Tibial nerve (tissue), 4 donors: ENCODE measurements at places on chromosomes 2 and 18.

- H3K4me1 ChIP-seq, result no peaks in the 10 kb centered on the region
- no peaks in the 10 kb centered on the region for H3K27me3 ChIP-seq
- no peaks in the 10 kb centered on the region for H3K36me3 ChIP-seq
- H3K4me3 ChIP-seq, result no peak overlapping the region
- no peak overlapping the region for H3K27ac ChIP-seq
Observed at GRCh38 chr2:193446967-193447366, 1252.2 kb upstream of the TMEFF2 start.

DNA sequence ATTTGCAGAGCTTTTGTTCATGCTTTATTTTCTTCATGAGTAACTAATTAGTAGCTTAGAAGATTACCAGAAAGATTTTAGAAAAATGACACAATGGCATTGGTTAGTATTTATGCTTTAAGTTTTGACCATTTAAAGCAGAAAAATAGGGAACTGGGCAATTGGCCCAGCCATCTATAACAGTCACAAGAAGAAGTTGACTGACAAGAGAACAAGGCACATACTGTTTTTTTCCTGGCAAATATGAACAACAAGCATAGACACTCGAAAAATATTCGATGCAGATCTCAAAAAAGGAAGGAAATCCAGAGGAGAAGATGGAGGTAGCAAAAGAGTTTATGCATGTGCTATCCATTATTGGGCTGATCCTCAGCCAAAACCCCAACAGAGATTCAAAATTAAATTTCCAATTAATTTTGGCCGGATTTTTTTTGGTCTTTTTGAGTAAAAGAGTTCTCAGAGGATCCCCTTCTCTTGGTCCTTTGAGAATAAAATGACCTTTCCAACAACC lies 200.8 kb upstream of the SLC35G4 start:
- no peaks in the 10 kb centered on the region for H3K36me3 ChIP-seq
- no peak overlapping the region for H3K27ac ChIP-seq
- no peak for DNase-seq
- H3K27me3 ChIP-seq, result no peaks in the 10 kb centered on the region

GRCh38 chr2:238467062-238467461 lies 40.3 kb downstream of the ASB1 start:
- no peak for DNase-seq
- H3K4me1 ChIP-seq, result no peaks in the 10 kb centered on the region
- H3K27ac ChIP-seq, result no peak overlapping the region
- H3K36me3 ChIP-seq, result no peaks in the 10 kb centered on the region
- no peak overlapping the region for H3K4me3 ChIP-seq

DNA sequence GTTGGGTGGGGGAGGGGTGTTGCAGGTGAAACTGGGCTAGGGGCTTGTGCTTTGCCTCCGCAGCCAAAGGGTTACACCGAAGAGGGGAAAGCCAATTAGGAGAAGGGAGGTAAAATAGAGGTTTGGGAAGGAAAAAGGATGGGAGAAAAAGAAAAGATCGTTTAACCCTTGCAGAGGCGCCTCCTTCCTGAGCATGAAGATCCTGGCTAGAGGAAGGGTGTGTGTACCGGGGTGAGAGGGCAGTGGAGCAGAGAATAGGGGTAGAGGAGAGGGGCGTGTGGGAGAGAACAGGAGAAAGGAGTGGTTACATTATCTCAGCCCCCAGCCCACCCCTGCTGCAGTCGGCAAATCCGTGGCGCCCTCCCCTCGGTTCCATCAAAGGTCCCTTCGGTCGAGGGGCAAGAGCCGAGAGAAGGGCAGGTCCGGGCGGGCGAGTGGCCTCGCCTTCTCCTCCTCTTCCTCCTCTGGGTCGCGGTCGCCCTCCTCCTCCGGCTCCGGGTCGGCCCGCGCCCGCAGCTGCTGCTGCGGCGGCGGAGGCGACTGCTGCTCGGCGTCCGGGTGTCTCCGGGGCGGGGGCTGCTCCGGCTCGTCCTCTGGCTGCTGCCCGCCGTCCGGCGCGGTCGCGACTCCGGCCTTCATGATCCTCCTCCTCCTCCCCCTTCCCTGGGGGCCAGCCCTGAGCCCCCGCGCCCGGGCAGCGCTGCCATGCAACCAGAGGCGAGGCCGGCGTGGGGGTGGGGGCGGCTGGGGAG lies 1.1 kb downstream of the MARCHF4 start:
- H3K4me1 ChIP-seq, result peaks cover 18% of the 10 kb centered on the region
- no peak overlapping the region for H3K4me3 ChIP-seq
- no peaks in the 10 kb centered on the region for H3K36me3 ChIP-seq

DNA sequence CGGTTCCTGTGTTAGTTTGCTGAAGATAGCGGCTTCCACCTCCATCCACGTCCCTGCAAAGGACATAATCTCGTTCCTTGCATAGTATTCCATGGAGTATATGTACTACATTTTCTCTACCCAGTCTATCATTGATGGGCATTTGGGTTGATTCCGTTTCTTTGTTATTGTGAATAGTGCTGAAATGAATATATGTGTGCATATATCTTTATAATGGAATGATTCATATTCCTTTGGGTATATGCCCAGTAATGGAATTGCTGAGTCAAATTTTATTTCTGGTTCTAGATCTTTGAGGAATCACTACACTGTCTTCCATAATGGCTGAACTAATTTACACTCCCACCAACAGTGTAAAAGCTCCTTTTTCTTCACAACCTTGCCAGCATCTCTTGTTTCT lies 255.4 kb upstream of the CDH2 start:
- no peaks in the 10 kb centered on the region for H3K36me3 ChIP-seq
- no peaks in the 10 kb centered on the region for H3K4me1 ChIP-seq
- H3K27ac ChIP-seq, result no peak overlapping the region
- H3K27me3 ChIP-seq, result no peaks in the 10 kb centered on the region
- H3K4me3 ChIP-seq, result no peak overlapping the region

- no peak overlapping the region for H3K4me3 ChIP-seq
- H3K4me1 ChIP-seq, result peaks cover 31% of the 10 kb centered on the region
- no peak for DNase-seq
- H3K27ac ChIP-seq, result no peak overlapping the region
- H3K36me3 ChIP-seq, result no peaks in the 10 kb centered on the region
- H3K27me3 ChIP-seq, result no peaks in the 10 kb centered on the region
Observed at GRCh38 chr2:148613231-148614013, 31.1 kb upstream of the EPC2 start.

GRCh38 chr18:56019156-56019555 lies 431.2 kb upstream of the TCF4 start:
- H3K36me3 ChIP-seq, result no peaks in the 10 kb centered on the region
- no peak for DNase-seq
- no peak overlapping the region for H3K27ac ChIP-seq
- H3K4me1 ChIP-seq, result no peaks in the 10 kb centered on the region
- no peak overlapping the region for H3K4me3 ChIP-seq
